A549 (cell line): ENCODE measurements at places on chromosomes 13 and 19. TPM values are rescaled to one million over a fixed set of nuclear protein-coding genes. Genes with fewer than 3 reads are reported as not detected.
A peak's percentile ranks its signal among the peaks of the same experiment; 100 is the strongest.

DNA sequence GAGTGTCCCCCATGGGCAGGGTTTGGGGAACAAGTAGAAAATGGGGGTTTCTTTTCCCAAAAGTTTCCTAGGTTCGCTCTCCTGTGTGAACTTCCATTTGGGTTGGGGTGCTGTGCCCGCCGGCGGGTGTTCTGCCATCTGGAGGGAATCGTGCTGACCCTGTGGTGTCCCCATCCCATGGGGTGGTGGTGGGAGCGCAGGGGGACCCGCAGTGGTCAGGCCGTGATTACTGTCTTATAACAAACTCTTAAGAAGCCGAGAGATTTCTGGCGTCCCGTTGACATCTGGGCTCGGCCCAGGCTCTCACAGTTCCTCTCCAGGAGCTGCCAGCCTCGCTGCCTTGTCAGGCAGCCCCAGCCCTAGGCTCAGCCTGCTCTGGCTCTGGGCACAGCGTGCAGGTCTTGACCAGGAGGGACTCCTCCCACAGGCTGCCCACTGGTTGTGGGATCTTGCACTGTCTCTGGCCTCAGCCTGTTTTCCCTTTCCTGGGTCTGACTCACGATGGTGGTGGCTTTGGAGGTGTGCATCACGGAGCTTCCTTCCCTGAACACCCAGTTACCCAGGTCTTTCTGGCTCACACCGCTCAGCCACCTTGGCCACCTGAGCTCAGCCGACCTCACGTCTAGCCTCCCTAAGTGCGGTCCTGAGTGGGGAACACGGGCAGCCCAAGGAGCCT, 34.5 kb downstream of the PLEKHJ1 start:
- no peak for DNase-seq

GRCh38 chr13:51380269-51380668, 40.8 kb downstream of the SERPINE3 start:
- DNase-seq = no peak

GRCh38 chr13:85312071-85312470, 487.1 kb downstream of the SLITRK6 start:
- no peak for DNase-seq

DNA sequence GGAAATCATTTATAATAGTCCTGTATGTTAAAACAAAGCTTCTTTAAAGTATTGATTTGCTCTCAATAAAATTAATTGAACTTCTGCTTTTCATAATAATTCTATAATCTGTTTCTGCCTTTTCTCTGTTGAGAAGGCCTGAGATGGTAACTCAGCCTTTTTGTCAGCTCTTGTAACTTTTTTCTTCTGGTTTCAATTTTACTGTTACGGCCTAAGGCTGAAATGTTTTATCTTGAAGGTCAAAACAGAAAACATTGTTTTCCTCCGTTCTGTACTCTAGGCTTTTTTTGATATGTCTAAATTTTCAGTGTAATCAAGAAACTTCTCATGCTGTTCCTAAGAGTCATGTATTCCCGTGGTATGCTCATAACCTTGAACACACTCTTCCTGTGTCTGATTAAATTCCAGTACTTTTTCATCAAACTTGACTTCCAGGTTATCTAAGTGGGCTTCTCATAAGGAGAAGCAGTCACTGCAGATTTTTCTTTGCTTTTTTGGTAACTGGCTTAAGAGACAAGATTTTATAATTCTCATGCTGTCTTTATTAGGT, 7.6 kb upstream of the NAXD start:
- DNase-seq = no peak

DNA sequence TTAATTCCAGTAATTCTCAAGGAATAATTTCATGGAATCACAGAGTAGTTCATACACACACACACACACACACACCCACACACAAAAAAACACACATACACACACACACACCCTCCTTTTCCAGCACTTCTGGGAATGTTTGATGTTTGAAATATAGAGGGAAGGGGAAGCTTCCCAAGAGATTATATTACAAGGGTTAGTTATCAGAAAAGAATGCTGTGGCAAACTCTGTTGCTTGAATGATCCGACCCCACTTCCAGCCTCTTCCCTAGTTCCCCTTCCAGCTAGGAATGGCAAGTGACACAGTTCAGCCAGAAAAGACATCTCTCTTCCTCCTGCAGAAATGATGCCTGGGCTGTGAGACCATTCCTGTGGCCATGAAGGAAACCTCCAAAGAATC, 49.9 kb downstream of the KCTD12 start:
- no peak for DNase-seq

DNA sequence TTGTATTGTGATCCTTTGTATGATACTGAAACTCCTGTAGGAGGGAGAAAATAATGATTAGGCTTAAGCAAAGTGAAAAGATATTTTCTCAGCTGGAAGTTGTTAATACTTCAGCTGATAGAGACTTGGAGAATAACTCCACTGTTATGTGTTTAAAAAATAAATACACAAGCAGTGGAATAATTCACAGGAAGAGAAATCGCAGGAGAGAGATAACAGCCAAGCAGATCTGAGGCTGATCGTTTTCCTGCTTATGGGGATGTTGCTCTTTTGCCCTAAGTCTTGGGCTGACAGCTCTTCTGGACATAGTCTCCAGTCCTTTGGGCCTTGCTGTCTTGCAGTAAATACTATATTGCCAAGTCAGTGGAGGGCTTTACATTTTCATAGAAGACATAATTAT, 93.3 kb downstream of the OLFM4 start:
- no peak for DNase-seq

The ZNF544 gene
- 22.5 to 30.6 TPM (median 23.7 TPM) in 3 replicates for polyA plus RNA-seq

DNA sequence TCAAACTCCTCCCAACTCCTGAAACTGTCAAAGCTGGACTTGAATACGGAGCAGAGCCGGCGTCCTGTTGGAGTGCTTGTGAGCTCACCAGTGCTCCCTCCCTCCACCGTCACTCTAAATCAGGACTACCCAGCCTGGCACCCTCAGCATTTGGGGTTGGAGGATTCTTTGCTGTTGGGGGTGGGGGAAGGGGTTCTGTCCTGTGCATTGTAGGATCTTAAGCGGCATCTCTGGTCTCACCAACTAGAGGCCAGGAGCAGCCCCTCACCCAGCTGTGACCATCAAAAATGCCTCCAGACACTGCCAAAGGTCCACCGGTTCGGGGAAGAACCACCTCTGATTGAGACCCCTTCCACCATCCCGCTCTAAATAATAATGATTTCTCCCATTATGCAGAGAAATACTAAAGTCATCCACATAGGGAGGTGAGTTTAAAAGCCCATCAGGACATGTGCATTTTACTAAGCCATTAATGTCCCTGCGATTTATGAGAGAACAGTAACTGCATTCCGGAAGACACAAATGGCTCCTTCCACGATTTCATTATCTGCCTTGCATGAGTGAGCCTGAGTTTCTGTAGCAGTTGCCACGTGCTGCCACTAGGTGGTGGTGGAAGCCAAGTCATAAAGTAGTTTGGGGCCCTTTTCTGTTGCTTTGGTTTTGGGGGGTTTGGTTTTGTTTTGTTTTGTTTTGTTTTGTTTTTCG, 16.1 kb upstream of the USP29 start:
- peak; percentile 28 for DNase-seq

The NKPD1 gene
- 0.10 to 0.18 TPM (median 0.15 TPM) in 3 replicates for polyA plus RNA-seq

The GAS6 gene
- 4.8 to 6.5 TPM (median 5.7 TPM) in 3 replicates for polyA plus RNA-seq

The ZNF471 gene
- 0.04 to 0.16 TPM (median 0.07 TPM) in 3 replicates for polyA plus RNA-seq

DNA sequence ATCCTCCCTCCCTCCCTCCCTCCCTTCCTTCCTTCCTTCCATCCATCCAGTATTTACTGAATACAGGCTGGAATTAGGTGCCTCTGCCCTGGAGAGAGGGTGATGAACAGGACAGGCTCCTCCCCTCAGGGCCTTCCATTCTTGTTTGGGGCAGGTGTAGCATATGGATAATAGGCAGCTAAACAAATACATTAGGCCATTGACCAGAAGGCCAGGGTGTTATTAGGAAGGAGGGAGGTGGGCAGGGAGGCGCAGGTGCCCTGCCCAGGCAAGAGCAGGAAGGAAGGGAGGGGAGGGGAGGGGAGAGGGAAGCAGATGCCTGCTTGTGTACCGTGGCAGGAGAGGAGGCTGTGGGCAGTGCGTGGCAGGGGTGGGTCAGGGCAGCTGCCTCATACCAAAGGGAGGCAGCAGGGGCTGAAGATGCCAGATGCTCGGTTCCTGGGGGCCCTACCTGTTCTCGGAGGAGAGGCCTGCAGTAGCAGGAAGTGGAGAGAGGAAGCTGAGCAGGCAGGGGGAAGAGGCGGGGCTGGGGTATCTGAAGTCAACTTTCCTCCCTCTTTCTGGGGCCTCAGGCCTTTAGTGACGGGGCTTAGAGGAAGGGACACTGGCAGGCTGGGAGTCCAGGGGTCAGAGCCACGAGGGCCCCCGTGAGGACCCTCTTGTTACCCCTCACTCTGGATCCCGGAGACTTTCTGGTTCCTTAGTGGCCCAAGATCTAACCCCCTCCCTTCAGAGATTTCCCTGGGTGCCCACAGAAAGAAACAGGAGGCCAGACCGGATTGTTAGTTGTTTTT, at the start of gene RINL:
TSS of gene RINL (minus strand) at position 495 of the 794 bp plus-strand sequence. CDS start 1,533 bp downstream, outside the sequence.
- DNase-seq = no peak

- no peak for DNase-seq
Measured at GRCh38 chr13:98972627-98973026, 5.2 kb downstream of the DOCK9 start.

The TTC9B gene
- 0.04 TPM in 1 of 3 replicates, not detected in the others for polyA plus RNA-seq

The SMAD9 gene
- 0.04 to 0.05 TPM (median 0.04 TPM) in 3 replicates for polyA plus RNA-seq

DNA sequence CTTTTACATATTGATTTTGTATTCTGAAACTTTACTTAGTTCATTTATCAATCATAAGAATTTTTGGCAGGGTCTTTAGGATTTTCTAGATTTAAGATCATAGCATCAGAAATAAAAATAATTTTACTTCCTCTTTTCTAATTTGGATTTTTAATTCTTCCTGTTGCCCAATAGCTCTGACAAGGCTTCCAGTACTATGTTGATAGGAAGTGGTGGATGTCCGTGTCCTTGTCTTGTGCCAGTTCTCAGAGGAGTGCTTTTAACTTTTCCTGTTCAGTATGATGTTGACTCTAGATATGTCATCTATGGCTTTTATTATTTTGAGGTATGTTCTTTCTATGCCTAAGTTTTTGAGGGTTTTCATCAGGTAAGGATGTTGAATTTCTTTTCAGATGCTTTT, 7.7 kb upstream of the KIR2DL4 start:
- no peak for DNase-seq
